M059J (cell line): ENCODE measurements at places on chromosomes 7 and 10. TPM values are rescaled to one million over a fixed set of nuclear protein-coding genes. Genes with fewer than 3 reads are reported as not detected.

GRCh38 chr7:98394377-98394836 is 6.5 kb downstream of the BAIAP2L1 start:
- peak; percentile 81 for DNase-seq

DNA sequence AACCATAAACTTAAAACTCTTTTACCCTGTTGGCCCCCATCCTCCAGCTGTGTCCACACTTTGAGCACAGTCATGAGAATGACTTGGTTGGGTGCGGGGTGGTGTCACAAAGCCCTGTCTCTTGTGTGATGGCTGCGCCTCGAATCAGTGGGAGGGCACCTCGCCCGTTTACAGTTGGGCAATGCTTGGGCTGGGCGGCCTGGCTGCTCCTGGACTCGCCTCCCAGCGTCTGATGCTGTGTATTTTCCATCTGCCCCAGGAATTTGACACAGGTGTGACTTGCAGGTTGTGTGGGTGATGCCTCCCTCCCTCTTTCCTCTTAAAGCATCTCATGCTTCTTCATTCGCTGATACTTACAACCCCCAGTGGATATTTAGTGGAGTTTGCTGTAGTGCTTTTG is 33.7 kb downstream of the CHST12 start:
- DNase-seq: no peak

The ACTL6B gene
- not detected in 2 replicates for total RNA-seq

- peak; percentile 60 for DNase-seq
These were observed 131.1 kb upstream of the CDK1 start for GRCh38 chr10:60646966-60647796.

DNA sequence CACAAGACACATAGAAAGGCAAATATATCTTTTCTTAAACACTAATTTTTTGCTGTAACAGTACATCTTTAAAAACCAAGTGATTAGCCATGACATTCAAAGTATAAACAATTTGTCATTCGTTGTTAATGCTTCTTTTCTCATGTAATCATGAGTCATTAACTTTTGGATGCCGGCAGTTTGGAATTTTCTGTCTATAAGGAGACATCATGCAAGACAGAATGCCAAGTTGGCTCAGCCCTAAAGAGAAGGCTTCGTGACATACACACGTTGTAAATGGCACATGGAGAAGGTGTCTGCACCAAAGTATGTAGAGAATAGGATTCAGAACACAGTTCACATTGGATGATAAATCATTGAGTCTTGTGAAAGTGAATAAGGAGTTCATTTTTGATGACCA is 35.9 kb downstream of the CCDC3 start:
- peak; percentile 53 for DNase-seq

GRCh38 chr10:43606323-43607198 is at the start of gene ZNF485:
ZNF485 (plus strand) TSS chr10:43606438; CDS start chr10:43607051, 613 bp downstream.
- DNase-seq: peak; percentile 61

DNA sequence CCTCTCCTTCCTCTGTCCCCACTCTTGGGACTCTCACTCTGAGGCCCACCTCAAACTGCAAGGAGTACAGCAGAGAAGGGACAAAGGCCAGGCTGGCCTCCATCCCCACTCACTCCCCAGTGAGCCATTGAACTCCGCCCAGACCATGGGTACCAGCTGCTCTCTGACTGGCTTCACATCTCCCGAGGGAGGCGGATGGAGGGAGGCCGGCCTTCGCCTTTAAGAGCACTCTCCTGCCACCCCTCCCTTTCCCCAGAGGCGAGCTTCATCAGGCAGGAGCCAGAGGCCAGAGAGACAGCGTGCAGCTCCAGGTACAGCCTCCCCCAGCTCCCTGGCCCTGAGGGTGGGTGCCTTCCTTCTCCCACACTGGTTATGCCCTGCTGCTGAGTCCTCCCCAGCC is 1.8 kb upstream of the LDB3 start:
- no peak for DNase-seq

GRCh38 chr7:47621347-47621746 is 39.4 kb upstream of the TNS3 start:
- DNase-seq: no peak
